GOT3 (cell line): ENCODE measurements at places on chromosomes 5 and 9.

DNA sequence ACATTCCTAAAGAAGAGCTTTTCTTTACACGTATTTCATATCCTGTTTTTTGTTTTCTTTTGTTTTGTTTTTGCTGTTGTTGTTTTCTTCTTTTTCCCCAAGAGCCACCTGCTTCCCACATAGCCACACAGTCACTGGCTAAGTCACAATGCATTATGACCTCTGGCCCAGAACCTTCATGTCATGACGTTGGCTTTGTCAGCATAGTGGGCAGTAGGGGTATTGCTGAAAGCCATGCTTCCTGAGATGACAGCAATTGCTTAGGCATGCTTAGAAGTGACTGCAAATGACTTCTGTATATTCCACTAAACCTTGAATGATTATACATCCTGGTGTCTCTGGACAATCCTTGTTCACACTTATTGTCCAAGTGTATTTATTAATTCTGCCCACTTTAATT lies 375.8 kb downstream of the TAF11L14 start:
- no peak for DNase-seq

GRCh38 chr9:8468045-8468637 lies 668.6 kb upstream of the DMAC1 start:
- DNase-seq: no peak

- no peak for DNase-seq
These were observed 275.2 kb downstream of the CWC27 start for GRCh38 chr5:65043843-65044359.

DNA sequence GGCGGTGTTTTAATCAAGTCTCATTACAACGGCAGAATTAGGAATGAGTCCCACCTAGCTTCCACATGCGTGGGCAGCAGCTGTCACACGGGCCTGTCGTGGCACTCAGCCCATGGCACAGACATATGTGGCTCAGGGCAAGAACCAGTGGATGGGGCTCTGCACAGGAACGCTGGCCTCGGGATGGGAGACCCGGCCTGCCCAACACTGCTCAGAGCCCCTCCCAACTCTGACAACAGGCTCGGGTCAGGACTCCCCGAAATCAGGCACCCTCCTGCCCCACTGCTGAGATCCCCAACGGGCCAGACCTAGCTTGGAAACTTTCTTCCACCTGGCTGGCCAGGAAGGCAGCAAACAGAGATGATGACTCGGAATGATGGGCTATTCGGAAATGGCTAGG lies 4.9 kb upstream of the SURF6 start:
- no peak for DNase-seq
